ENCODE measurements at places on chromosomes 11 and 22.

DNA sequence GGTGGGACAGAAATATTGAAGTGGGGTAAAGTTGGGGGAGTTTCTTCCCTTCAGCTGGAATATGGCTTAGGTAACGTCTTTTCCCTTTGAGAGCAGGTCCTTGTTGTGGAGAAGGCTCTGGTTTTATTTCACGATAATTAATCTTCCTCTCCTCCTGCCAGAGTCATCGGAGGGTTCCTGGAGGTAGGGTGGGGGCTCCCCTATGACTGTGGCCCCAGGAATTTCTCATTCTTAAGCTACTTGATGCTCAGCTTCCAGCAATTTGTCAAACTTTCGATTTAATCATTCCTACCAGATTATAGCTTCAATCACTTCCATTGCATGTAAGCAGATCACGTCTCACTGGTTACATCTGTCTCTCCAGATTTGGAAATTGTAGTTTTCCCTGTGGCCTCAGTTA is 242.8 kb upstream of the PLET1 start:
- DNase-seq: no peak

- DNase-seq: no peak
These were observed 44.0 kb downstream of the GRAMD1B start for GRCh38 chr11:123473941-123474677.

DNA sequence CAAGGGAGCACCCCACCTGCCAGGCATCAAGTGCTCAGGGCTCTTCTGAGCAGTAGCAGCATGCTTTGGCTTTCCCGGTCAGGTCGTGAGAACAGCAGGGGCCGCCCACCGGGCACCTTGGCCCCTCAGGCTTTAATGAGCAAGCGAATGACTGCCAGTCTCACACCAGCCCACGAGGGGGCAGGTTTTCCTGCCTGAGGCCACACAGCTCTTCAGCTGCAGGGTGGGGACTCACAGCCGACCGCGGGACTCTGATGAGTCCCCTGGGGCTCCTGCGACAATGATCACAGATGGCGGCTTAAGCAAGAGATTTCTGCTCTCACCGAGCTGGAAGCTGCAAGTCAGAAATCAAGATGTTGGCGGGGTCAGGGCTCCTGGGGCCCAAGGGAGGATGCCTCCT is 14.3 kb upstream of the FGF19 start:
- DNase-seq: no peak

DNA sequence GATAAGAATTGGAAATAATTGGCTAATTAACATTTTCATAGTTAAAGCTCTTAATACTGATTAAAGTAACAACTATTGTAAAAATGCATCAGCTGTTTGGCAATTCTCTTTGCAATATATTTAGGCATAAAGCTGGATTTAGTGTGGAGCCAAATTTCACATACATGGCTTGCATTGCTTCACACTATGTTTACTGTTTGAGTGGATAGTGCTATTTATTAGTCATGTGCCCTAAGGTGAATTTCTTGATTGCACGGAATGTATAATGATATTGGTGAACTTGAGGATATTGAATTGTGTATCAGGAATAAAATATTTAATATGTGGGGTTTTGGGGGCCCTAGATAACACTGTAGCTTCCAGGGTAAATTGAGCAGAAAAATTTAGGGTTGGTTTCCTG is 100.9 kb downstream of the AASDHPPT start:
- DNase-seq: no peak

GRCh38 chr11:95187723-95188122 is 43.3 kb downstream of the SESN3 start:
- DNase-seq: no peak

DNA sequence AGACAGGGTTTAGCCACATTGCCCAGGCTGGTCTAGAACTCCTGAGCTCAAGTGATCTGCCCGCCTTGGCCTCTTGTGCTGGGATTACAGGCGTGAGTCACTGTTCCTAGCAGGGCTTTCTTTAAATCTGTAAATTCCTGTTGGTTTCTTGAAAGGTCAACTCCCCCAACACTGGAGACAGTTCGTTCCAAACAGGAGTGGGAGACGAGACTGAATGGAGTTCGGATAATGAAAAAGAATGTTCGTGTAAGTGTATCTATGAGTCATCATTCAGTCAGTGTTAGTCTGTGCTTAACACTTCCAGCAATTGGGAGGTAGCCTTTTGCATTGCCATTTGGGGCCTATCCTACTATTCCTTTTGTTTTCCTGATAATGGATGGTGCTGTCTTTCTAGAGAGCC is 10.0 kb upstream of the BACE1-AS start:
- no peak for DNase-seq

GRCh38 chr11:35021589-35021988 is 105.2 kb downstream of the PDHX start:
- DNase-seq: no peak

- DNase-seq: no peak
These were observed 274.8 kb downstream of the SOX6 start for GRCh38 chr11:16081382-16082094.

DNA sequence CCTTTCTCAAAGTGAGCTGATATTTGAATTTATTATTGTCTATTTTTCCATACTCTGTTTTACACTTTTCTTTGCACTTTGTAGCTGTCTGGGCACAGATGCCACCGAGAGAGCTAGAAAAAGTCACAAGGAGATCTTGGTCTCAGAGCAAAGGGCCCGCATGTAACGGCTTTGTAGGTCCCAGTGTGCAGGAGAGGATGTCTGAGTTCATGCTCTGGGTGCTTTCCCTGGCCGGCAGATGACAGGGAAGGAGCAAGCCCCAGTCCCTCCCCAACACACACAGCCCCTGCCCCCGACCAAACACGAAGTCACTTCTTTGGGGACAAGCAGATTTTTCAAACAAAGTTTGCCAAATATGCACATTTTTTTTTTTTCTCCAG is 55.8 kb downstream of the SMIM38 start:
- DNase-seq: no peak

- no peak for DNase-seq
These were observed 527.1 kb upstream of the CCDC90B start for GRCh38 chr11:83813296-83813695.

DNA sequence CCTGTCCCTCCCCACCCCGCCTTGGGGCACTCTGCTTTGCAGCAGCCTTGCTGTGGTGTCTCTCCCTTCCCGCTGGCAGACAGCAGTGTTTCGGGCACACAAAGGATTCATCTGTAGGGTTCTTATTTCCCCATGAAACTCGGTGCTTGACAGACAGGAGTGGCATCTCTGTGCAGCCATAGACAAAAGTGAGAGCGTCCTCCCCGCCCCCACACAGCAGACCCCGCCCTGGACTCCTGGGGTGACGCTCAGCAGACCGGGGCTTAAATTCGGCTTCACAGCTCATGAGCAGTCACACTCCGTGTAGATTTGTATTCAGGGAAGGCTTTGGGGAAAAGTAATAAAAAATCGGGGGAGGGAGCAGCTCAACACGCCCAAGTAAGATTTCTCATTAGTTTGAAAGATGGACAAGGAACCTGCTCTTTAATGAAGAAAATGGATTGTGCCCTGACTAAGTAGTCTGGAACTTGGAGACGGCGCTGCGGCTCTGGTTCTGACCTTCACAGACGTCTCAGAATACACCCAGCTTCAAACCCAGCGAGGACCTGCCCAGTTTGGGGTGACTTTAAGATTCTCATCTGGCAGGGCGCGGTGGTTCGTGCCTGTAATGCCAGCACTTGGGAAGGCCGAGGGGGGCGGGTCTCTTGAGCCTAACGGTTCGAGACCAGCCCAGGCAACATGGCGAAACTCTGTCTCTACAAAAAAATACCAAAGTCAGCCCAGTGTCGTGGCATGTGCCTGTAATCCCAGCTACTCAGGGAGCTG is 136.0 kb downstream of the CACNA1I start:
- DNase-seq: no peak

GRCh38 chr11:1226986-1227550 is 4.2 kb downstream of the MUC5B start:
- no peak for DNase-seq

DNA sequence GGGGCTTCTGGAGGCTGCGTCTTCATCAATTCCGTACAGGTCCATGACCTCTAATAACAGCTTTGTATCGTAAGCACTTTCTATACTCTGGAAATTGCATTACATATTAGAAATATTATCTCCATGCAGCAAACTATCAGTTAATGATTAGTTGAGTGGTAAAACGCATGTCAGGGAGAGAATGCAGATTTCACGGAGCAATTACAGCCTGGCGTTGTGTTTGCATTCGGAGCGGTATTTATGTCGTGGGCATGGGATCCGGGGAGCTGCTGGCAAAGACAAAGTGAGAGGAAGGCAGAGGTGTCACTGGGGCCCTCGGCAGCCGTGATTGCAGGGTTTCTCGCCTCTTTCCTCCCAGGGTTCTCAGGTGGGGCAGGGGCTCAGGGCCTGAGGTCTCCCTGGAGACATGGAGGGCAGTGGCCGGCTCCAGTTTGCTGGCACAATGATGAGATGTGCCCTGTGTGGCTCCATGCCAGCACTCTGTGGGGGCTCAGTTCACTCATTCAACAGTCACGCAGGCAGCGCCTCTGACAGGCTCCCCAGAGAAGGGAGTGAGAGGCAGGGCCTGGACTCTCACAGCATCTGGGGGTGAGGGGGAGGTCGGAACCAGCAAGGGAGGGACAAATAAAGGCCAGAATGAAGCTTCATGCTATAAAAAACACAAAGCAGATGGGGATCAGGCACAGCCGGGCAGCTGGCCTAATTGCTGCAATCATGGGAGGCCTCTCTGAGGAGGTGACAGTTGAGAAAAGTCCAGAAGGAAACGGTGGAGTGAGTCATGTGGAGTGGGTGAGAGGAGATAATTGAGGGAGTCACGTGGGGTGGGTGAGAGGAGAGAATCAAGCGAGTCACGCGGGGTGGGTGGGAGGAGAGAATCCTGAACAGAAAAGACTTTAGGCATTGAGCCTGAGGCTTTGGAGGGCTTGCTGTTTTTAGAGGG is 1002.7 kb downstream of the BRD1 start:
- no peak for DNase-seq

DNA sequence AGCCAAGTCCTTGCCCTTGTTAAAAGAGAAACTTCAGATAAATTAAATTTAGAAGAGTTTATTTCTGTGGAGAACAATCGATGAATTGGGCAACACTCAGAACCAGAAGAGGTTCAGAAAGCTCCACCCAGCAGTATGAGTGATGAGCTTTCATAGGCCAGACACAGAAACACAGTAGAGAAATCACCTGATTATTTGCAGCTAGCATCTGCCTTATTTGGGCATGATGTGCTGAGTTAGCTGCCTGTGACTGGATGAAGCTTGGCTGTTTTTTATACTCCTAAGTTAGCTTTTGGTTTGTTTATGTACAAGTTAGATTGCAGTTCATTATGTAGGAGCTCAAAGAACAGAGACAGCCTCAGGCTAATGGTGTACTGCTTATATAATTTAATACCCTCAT is 269.5 kb upstream of the SESN3 start:
- no peak for DNase-seq

DNA sequence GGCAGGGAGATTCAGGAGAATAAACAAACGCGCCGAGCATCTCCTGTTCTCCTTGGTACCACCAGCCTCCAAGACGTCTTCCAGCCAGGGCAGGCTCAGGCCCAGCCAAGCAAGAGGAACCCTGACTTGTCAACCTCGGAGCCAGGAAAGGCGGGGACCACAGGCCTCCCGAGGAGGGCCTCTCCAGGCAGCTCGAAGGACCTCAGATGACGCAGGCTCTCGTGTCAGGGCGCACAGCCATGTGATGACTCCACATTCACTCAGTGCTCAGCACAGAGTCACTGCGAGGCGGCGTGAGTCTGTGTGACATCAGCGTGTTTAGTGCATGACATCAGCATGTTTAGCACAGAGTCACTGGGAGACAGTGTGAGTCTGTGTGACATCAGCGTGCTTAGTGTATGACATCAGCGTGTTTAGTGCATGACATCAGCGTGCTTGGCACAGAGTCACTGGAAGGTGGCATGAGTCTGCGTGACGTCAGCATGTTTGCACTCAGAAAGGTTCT is 241.4 kb downstream of the BRD1 start:
- no peak for DNase-seq

DNA sequence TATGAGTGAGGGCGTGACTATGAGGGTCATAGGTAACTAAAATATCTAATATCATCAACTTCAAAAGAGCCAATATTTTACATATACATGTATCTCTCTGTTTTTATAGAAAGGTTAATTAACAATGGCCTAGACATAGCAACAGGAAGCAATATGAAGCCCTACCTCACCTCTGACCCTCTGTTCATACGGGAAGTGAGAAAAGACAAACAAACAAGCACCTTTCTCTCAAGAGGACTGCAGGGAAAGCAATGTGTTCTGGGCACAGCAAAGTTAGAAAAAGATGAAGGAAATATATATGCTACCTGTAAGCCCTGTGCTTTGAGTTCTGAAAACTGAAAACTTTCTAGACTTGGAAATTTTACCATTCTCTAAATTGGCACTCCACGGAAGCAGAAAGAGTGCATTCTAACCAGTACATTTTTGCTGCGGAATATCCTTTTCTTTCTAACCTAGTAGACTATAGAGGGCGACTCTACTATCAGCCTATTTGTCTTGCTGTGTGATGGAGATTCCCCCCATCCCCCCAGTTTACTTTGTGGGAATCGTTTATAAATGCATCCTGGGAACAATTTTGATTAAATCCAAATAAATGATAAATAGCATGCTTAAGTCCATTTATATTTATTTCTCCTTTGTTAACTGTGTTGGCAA is 830.4 kb upstream of the FAT3 start:
- no peak for DNase-seq

GRCh38 chr11:123211149-123211852 is 16.3 kb upstream of the CLMP start:
- DNase-seq: no peak

DNA sequence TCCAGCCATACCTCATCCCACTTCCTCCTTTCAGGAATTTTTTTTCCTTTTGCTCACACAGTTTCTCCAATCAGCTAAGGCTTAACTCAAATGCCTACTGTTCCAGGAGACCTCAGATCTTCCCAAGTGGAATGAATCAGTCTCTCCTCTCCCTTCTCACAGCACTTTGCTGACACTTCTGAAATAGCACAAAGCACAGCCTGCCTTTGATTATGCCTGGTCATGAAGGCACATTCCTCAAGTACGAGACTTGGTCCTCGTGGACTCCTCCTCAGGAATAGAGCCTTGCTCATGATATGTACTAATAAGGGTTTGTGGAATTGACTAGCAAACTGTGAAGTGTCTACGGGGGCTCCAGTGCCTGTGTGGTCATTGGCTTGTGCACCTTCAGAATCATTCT is 176.7 kb upstream of the TENM4 start:
- no peak for DNase-seq

- no peak for DNase-seq
These were observed 1.3 kb upstream of the KCNC1 start for GRCh38 chr11:17733261-17733660.

GRCh38 chr11:79018371-79018849 is 422.4 kb downstream of the TENM4 start:
- no peak for DNase-seq

DNA sequence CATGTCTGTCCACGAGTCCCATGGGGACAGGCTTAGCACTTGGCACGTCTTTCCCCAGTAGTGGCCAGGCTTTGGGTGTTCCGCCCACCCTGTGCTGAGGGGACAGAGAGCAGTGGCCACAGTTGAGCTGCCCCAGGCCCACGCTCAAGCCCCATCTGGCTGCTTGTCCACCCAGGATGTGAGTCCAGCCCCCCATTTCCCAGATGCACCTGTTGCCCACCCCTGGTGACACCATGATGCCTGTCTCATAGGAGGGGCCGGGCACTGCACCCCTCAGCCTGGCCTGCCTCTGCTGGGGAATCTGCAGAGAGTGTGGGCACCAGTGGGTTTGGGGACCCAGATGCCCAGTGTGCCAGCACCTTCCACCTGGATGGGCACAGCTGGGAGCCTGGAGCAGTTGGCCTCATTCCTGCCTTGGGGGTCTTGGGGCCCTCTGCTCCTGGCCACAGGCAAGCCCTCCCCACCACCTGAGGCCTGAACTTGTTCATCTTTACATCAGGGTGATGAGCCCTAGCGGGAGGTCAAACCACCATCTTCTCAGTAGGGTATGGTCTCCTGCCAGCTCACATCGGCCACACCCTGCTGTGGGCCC is 5.7 kb downstream of the SIGIRR start:
- DNase-seq: no peak

Measured in hippocampal formation (tissue), 2 donors.